ENCODE measurements at places on chromosomes 7 and 10.

- DNase-seq, result no peak
Observed at GRCh38 chr10:1802413-1802812, 65.1 kb upstream of the ADARB2 start.

- DNase-seq, result no peak
Observed at GRCh38 chr7:151189038-151189437, 2.0 kb upstream of the ASB10 start.

DNA sequence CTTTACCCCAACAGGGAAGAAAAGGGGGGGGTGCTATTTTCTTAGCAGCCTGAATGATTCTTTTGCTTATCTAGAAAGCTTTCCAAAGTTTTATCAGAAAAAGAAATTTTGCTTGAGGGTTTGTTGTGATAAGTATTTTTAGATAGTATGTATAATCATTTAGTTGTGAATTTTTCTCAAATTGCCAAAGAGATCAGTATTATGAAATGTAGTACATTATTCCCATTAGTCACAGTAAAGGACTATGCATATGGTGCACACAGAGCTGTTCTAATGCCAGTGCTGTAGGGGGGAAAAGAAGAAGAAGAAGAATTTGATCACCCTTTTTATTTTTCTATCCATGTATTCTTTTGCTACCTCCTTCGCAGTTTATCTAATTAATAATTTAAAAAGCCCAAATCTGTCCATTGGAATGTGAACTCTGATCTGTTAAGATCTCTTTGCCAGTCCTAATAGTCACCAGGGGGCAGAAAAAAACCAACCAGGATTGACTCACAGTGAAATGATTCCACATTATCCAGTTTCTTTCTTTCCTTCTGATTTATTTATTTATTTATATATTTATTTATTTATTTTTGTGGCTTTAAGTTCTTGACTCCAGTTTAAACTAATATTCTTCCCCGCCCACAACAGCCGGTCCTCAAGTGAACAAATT, 4.7 kb downstream of the RBM20 start:
- no peak for DNase-seq

DNA sequence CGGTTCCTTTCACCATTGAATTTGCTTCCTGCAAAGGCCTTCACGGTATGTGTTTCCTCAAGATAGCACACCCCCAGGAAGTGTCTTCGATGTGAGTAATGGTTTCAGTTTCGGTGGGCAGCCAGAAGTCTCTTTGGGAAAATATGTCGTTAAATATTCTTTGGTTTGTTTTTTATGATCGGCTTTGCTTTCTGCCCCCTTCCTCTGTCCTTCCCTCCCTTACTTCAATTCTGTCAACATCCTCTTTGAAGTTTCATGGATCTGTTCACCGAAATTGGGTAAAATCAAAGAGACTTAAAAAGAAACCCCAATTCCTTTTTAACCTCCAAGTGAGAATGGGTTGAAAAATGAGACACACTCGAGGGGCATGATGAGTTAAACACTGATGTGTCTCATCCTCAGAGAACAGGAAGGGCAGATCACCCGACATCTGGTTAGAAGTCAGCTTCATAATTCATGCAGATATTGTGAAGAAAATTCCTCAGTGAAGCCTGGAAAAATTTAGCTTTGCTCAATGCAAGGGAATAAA, 170.8 kb upstream of the HABP2 start:
- DNase-seq, result peak; percentile 49

GRCh38 chr10:69760072-69760471, 41.6 kb upstream of the COL13A1 start:
- DNase-seq, result no peak

DNA sequence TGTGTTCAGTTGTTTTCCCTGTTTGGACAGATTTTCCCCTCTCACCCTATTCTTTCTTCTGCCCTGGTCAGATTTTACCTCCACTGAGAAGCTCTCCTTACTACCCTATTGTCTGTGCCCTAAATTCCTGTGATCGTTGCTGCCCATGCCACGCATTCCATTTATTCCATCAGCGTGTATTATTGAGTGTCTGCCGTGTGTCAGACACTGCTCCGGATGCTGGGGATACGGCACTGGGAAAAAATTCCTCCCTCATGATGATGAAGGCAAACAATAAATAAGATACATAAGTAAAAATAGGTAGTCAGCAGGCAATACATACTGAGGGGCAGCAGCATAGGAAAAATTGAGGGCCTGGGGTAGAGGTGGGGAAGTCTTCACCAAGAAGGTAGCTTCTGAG, 86.8 kb downstream of the FANK1 start:
- no peak for DNase-seq

DNA sequence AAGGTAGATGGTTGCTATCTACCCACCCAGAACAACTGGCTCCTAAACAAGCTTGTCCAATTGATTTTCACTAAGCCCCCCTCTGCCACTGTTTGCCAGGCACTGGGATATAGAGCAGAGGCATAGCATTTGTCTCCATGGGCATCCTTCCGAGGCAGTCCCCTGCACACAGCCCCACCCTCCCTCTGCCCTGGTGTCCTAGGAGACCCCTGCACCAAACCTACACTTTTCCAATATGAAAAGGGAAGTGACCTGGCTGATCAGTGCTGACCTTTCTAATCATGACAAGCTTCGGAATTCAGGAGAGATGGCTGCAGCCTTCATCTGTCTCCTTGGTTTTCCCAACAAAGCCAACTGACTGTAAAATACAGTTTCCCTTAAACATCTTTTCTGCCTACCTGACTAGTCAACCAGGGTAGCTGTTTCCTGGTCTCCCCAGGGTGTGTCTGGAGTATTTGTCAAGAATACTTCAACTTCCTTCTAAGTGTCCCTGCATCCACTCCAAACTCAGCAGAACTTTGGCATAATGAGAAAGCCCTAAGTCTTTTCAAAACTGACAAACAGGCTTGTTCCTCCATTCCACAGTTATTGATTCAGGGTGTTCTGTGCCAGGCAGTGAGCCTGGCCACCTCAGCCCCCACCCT, 7.6 kb upstream of the SLC18A3 start:
- no peak for DNase-seq

DNA sequence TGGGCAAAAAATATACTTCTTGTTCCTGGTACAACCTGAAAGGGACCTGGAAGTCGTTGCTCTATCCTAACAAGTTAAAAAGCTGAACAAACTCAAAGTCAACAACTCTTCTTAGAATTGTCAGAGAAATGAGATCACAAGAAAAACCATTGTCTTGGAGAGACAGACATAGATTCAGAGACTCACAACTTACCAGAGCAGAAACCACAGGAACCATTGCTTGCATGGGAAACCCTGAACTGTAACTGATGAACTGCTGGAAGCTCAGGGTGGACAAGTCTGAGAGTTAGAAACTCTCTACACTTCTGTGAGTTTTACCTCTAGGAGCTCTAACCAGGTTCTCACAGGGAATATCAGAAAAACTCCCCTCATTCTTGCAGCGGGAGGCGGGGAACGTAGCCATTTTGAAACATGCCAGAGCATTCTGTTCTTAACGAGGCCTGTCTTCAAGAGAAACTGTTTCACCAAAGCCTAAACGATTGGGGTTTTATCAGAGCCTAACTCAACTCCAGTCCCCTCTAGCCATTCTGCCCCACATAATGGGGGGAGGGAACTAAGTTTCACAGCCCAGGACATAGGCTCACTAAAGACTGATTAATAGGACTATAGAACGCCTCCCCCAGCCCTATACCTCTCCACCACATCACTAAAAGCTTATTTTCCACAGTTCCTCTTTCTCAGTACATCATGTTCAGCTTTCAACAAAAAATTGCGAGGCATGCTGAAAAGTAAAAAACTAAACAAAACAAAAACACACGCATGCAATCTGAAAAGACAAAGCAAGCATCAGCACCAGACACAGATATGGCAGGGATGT, 12.0 kb upstream of the GSDME start:
- no peak for DNase-seq

DNA sequence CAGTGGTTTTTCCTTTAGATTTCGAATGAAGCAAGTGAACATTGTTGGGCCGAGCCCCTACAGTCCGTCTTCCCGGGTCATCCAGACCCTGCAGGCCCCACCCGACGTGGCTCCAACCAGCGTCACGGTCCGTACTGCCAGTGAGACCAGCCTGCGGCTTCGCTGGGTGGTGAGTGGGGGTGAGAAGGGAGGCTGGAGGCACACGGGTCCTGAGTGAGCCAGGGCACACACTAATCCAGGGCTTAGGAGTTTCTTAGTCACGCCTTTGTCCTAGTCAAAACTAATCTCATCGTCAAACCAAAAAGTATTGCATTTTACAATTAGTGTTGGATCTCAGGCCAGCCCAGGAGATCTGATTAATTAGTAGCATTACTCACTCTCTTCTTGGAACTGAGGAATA, 568.8 kb upstream of the FOXK1 start:
- DNase-seq, result no peak

DNA sequence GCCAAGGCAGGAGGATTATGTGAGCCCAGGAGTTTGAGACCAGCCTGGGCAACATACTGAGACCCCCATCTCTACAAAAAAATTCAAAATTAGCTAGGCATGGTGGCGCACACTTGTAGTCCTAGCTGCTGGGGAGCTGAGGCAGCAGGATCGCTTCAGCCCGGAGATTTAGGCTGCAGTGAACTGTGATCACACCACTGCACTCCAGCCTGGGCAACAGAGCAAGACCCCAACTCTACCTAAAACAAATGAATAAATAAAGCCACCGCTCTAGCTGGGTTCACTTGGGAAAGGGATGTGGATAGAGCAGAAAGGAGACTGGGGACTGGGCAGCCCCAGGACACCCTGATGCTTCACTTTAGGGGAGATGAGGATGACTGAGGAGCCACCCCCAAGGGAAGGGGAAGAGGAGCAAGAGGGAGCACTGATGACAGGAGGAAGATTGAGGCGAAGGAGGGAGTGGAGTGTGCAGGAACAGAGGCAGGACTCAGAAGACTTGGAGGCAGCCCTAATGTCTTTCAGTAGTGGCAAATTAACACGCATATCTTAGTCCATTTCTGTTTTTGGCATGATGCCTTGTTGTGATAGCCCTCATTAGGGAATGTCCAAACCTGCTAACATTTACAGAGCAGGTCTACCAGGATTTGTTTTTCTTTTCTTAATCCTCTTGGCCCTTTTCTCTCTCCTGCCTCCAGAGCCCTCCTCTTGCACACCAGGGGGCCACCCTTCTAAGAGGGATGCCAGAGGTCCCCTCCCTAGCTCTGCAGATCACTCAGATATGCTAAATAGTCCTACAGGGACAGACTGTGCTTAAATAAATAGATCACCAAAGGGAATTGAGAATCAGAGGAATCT, 88.3 kb downstream of the C10orf105 start:
- no peak for DNase-seq

DNA sequence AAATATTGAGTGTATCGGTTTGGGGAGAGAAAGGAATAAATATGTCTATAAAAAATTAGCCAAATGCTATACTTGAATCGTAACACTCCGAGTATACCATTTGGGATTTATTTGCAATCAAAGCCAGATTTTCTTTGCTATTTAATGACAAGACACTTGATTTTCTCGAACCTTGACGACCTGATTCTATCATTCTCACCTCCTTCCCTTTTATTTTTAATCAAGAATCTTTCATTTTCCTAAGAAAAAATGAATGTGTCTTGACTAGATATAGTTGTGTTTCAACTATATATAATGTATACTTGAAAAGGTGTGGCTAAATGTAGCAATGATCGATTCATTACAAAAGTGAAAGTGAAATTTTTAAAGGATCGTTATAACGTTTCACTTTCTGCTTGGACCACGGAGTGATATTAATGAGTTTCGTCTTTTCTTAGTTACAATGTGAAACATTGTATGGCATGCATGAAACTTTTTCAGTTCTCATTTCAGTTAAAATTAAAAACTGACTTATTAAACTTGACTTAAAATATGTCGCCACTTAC, 562 bp downstream of the NUB1 start:
- no peak for DNase-seq

- DNase-seq, result no peak
Observed at GRCh38 chr7:120475994-120476393, 203.0 kb downstream of the KCND2 start.

DNA sequence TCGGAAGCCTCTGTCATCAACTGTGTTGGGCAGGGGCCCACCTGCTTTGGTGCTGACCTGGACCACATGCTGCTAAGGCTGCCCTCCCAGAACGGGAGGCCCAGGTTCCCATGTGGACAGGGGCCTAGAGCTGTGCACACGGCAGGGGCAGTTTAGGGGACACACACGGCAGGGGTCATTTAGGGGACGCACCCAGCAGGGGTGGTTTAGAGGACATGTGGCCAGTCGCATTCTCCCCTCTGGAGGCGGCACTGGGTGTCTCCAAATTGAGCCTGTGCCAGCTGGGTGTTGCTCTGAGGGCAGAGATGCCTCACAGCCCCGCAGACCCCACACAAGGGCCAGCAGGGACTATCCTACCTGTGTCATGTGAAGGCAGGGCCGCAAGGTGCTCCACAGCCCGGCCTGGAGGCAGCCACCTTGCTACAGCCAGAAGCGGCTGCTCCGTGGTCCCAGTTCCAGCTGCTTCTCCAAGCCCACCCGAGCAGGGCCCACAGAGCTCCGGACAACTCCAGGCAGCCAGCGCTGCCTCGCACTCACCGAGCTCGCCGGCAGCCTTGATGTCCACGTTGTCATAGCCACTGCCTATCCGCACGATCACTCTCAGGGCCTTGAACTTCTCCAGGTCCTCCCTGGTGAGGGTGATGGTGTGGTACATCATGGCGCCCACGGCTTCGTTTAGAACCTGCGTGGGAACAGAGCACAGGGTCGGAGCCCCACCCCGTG, 60.7 kb downstream of the ZRANB1 start:
- DNase-seq, result no peak

DNA sequence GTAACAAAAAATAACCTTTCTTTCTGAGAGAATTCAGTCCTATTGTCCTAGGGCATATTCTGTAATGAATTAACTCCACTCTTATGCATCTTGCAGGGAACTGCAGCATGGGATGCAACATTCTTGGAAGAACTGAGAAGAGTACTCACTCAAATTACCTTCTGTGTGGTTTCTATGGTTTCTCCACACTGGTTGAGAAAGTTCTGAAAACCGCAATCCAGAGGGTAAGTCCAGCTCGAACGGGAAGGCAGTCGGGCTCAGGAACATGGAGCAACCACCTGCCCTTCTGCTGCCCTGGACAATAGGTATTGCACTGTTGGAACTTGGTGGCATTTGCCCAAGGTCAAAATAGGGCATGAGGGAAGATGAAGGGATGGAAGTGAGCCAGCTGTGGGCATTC, 59.6 kb upstream of the CDK13 start:
- DNase-seq, result no peak

- DNase-seq, result no peak
Observed at GRCh38 chr7:156918635-156919034, 25.7 kb upstream of the LMBR1 start.

DNA sequence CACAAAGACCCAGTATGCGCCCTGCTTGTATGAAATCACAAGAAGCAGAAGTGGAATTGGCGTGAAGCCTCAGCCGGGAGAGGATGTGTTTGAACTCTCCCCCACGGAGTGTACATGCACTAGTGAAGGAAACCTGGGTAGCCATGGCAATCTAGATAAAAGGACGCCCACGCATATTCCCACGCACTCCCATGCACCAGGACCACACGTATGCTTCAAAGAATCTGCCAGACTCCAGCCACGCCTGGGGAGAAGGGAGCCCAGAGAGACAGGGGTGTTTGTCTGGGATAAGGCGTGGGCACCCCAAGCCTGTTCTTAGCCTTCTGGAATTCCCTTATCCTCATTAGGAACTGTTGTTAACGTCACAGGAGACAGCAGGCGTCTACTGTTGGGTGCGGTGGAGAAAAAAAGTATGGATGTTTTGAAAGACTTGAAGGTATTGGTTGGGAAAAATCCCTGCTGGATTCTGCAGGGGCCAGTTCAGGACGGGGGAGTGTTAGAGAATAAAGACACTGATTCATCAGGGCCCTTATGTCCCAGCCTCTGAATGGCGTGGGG, 28.9 kb upstream of the ECHDC3 start:
- no peak for DNase-seq

GRCh38 chr7:54145716-54146115, 396.5 kb upstream of the VSTM2A start:
- DNase-seq, result no peak

- DNase-seq, result no peak
Observed at GRCh38 chr7:142301923-142302550, 44.2 kb upstream of the PRSS58 start.

Data from activated CD4-positive, alpha-beta T cell treated with anti-CD3 and anti-CD28 coated beads, Interleukin-2, amount 10 ng/mL, durations not matched to agents 7 days and 5 days (primary cell).